ENCODE measurements at places on chromosomes 4 and X. TPM values are rescaled to one million over a fixed set of nuclear protein-coding genes. Genes with fewer than 3 reads are reported as not detected.

The CT45A3 gene
- not detected for total RNA-seq

DNA sequence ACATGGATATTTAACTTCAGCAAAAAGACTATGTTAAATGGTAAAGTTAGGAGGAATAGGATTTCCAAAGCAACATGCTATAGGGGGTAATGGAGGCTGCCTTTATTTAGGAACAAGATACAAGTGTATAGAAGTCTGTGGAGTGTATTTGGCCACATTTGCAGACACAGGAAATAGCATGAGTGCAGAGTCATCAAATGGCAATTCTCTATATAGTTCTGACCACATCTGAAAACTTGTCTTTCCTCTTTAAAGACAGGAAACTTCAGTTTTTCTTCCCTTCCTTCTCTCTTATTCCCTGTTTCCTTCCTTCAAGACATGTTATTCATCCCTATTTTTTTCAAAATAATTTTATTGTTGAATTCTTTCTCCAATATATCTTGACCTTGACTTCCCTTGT lies 119.3 kb upstream of the PITX2 start:
- no peak for DNase-seq

DNA sequence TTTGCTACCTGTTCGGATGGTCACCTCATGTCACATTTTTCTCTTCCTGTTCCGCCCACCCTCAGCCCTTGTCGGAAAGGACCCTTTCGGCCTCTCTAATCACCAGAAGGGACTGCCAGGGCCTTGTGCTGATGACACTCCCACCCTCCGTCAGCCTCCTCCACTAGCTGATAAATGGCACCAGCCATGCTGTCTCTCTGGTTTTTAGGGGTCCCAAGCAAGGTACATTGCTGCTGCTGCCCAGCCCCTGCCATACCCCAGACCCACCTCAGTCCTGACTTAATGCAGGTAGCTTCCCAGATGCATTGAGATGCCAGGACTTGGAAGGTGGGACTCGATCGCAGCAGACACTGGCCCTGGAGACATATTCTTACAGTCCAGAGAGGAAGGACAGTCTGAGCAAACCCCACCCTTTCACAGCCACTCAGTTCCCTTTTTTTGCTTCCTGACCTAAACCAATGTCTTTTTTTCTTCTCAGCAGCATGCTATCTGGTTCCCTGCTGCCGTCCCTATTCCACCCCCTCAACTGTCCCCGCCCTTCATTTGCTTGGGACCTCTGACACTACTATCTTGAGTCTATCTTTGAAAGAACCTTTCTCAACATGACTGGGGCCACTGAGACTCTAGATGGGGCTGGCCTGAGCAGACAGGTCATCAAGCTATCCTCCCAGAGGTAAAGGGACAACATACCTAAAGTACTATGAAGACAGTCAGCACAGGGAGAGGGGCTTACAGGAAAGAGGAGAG lies at the start of gene BTK:
Gene BTK (minus strand): TSS at position 397 of the 747 bp plus-strand sequence. CDS start 10,907 bp downstream, outside the sequence.
- no peak for DNase-seq

- no peak for DNase-seq
Observed at GRCh38 chr4:37732526-37733186, 46.5 kb upstream of the RELL1 start.

All from left colon (tissue), 2 donors.